Suppressor macrophage treated with lipopolysaccharide for 4 hours (primary cell): ENCODE measurements at places on chromosomes 11 and 22.

DNA sequence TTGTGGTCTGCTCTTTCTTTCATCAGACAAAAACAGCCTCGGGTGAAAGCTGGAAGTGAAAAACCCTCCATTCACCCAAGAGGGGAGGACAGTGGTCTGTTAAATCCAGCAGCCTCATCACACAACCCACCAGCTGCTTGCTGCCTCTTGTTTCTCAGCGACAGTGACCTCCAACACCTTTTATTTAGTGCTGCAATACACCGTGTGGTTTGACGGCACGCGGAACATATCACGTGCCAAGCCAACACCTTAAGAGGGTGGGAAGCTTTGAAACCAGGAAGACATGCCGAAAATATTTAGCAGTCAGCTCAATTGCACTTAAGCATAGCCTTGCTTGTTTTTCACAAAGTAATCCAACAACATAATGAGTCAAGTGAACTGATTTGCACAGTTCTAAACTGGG is 39.8 kb upstream of the POGLUT3 start:
- no peak for DNase-seq

DNA sequence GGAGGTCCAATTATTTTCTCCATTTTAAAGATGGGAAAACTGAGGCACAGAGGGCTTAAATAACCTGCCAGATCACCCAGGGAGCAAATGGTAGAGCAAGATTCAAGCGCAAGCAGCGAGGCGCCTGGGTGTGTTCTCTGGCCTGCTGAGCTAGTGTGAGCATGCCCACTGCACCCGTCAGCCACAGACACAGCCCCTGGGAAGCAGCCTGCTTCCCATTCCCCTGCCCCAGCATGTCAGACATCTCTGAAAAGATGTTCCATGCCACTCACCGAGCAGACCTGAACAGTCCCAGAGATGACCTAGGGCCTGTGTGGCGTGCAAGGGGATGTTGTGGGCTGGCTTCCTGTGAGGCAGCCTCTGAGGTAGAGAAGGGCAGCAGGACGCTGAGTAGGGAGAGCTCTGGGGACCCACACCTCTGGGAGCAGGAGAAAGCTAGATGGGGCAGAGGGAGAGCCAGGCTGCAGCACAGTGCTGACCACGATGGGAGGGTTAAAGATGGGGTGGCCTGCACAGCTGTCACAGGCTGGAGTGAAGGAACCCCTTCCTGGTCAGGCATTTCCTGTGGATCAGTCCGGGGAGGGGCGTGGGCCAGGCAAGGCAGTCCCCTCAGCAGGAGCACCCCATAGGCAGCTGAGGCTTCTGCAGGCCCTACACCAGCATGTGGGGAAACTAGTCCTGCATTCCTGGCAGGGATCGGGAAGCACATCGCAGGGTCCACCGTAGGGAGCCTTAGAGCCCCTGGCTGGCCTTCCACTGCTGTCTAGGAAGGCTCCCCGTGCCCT is 101.4 kb downstream of the GALNT18 start:
- DNase-seq, result no peak

- peak; percentile 39 for DNase-seq
These were observed 5.4 kb downstream of the RNF121 start for GRCh38 chr11:71934213-71934612.

DNA sequence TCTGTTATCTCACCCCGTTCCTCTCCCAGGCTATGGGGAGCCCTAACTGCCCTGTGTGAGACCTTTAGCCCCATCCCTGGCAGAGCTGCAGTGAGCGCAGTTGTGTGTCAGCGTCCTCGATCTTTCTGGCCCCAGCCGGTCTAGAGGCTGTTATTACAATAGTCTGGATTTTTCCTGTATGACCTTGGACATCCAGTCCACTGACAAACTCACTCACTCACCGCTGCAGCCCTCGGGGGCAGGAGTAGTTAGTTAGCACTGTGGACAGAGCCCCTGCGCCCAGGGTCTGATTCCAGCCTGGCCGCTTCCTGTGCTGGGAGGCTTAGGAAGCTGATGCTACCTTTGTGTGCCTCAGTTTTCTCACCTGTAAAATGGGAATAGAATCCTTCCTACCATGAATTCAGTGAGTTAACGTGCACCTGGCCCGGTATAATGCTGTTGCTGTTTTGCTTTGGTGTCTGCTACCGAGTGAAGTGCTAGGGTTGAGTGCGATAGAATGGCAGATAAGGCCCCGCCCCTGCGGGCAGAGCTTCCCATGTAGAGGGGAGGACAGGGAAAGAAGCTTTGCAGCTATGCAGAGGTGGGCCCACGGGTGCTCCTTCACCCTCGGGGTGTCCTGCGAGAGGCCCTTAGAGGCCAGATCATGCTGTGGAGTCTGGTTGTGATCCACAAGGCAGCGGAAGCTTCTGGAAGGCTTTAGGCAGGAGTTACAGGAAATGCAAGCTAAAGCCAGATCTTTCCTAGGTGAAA is 3.0 kb downstream of the LRP5 start:
- no peak for DNase-seq

DNA sequence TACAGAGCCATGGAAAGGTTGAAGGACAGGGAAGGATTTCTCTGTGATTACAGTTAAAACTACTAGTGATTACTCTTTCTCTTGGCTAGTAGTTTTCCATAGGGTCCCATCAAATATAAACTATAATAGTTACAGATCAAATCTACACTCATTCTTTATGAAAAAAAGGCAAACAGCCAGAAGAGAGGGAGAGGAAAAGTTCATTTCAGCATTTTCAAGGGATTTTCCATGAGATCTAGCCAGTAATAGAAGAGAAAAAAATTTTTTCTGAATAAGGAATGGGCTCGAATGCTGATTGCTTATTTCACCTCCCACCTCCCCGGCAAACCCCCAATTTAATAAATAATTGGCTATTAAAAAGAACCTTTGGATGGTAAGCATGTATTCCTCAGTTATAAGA is 74.8 kb upstream of the BLID start:
- DNase-seq, result no peak

DNA sequence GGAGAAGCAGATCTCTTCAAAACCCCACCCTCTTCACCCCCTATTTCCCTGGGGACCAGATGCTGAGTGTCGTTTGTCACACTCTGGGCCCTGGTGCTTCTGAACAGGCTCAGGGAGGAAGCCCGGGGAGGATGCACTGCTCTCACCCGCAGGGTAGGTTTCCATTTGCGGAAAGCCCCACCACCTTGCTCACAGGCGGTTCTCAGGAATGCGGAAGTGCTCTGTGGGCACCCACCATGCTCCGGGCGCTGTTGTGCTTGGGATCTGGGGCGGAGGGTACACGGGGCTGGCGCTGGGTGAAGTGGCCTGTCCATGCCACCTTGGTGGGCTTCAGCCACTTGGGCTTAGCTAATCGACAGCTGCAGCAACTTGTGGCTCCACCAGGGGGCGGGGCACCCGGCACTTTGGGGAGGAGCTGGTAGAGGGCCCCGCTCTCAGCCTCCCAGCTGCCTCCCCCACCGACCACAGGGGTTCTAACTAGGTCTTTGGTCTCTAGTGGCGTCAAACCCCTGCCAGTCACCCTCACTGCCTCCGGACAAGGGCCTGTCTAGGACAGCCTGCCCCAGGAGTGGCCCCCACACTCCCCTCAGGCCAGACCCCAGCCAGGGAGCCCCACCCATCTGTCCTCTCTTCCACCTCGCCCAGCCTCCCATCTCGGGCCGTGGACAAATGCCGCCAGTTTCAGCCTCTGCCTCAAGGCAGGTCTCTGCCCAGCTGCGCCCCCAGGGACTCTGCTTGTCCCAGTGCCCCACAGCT is 7.4 kb downstream of the NDUFV1 start:
- peak; percentile 71 for DNase-seq
